ENCODE measurements at places on chromosomes 5 and 9.

DNA sequence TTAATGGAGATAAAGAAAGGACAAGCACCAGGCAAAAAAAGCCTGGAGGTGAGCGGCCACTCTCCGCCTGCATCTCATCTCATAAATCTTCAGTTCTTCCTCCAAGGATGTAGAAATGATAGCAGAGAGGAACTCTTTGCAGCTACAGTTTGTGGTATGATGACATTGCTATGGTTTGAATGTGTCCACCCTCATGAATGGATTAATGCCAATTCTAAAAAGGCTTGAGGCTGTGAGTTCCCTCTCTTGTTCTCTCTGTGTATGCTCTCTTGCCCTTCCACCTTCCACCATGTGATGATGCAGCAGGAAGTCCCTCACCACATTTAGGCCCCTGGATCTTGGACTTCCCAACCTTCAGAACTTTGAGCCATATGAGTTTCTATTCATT lies 126.4 kb downstream of the SPOCK1 start:
- no peak for DNase-seq

GRCh38 chr5:67679184-67679841 lies 482.7 kb upstream of the CD180 start:
- DNase-seq = no peak

- no peak for DNase-seq
Observed at GRCh38 chr5:173231381-173231766, 3.6 kb downstream of the NKX2-5 start.

DNA sequence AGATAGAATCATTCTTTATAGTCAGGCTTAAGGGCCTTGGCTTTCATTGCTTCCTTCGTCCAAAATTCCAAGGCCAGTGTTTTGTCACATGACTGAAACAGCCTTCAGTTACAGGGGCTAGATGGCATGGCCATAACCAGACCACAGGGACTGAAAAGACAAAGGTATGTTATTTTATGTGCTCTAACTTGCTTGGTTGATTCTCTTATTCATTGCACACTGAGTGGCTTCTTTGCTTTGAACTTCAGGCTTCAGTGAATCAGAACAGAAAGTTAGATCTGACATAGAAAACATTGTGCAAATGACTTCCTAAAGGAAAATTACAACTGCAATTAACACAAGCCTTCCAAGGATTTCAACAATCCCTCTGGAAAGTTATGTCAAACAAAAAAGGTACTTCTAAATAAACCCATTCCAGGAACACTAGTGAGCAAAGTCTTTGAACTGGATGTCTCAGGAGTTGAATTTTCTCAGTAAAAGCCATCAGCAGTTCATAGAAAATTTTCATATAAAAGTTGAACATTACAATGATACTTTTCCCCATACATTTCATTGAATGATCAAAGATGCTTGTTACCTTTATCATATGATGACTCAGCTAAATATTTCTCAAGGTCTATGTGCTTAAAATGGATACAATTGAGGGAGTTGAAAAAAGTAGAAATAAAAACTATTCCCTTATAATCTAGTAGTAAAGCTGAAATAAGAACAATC lies 355.3 kb downstream of the TMEM232 start:
- DNase-seq = no peak

DNA sequence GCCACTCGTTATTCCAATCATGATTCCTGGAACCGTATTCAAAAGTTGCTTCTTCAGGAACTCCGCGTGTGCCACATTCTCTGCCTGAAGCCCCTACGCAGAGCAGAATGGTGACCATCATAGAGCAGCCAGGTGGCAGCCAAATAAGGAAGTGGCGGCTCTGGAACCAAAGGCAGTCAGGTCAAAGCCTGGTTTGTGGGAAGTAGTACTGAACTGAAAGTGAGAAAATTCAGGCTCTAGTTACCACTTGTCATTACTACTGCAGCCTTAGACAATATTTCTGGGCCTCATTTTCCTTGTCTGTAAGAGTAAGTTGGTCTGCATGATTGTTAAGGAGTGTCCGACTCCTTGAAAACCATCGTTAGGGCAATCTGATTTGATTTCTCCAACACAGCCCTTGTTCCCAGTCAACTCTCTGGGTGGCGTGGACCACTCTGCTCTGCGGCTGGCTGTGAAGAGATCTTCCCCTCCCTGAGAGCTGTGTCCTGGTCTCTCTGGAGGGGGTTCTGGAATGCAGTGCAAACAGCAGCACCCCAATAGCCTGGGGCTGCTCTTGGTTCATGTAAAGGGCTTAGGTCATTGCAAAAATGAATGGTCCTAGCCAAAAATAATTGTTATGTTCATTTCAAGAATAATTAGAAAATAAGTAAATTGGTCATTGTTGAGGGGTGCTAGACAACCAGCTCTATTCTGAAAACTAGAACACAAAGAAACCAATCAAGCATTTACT lies 102.4 kb downstream of the MED27 start:
- no peak for DNase-seq

GRCh38 chr5:138139781-138140090 lies 508 bp upstream of the NME5 start:
- DNase-seq = no peak

DNA sequence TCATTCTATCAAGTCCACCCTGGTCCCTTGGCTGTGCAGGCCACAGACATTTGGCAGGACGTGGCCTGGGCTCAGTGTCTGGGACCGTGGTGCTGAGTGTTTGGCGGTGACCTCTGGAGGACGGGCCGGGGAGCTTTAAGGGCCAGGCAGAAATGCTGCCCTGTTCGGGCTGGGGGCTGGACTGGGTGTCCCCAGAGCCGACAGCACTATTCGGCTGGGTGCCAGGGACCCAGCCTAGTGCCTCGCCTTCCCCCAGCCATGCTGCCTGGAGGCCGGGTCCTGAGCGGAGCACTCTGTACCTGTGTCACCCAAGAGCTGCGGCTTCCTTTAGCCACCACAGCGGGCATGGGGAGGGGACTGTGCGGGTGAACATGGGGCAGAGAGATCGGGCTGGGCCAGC lies 40.4 kb downstream of the COL5A1 start:
- no peak for DNase-seq

DNA sequence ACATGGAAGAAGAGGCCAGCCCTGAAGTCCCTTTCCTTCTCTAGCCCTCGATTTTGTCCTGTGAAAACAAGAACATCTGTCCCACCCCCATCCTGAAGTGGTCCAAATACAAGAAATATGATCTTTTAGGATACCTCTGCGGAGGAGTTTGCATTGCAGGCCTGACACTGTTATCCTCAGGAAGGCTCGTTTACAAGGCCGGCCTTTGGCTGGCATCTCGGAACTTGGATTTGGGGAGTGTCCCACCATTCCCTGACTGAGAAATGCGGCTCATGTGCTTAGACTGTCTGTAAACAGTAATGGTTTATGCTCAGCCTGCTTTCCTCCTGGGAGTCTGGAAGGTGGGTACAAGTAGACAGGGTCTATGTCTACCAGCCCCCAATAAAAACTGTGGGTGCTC lies 26.4 kb downstream of the WHRN start:
- DNase-seq = no peak

GRCh38 chr5:75828029-75828428 lies 110.8 kb upstream of the POC5 start:
- no peak for DNase-seq

DNA sequence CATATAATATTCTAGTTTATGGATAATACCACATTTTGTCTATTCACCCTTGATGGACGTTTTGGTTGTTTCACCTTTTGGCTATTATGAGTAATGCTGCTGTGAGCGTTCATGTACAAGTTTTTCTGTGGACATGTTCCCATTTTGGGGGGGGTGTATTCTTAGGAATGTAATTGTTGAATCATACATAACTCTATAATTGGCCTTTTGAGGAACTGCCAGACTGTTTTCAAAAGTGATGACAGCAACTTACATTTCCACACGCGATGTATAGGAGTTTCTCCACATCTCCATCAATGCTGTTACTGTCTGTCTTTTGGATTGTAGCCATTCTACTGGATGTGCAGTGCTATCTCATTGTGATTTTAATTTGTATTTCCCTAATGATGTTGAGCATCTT lies 69.8 kb downstream of the SLC46A2 start:
- no peak for DNase-seq

GRCh38 chr5:93438124-93438523 lies 142.9 kb downstream of the NR2F1-AS1 start:
- DNase-seq = no peak

DNA sequence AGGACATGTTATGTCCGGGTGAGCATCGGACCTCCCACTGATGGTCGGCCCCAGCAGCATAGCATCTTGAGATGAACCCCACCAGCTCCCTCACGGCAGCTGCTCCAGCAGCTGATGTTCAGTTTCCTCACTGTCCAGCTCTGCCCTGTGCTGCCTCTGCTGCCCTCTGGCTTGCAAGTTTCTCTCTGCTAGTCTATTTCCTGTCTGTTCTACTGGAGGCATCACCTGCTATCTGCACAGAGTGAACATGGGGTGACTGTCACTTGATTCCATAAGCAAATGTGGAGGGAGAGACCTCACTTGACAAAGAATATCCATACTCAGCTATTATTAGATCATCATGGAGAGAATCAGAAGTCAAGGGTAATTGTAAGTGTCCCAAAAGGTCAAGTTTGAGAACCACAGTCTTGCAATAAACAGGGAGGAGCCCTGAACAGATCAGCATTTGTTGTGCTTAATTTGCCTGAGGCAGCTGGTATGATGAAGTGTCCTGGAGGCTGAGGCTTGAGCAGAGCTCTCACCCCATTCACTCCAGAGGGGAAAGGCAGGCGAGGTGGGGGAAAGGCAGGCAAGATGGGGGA lies 702.8 kb downstream of the SEMA5A start:
- no peak for DNase-seq

DNA sequence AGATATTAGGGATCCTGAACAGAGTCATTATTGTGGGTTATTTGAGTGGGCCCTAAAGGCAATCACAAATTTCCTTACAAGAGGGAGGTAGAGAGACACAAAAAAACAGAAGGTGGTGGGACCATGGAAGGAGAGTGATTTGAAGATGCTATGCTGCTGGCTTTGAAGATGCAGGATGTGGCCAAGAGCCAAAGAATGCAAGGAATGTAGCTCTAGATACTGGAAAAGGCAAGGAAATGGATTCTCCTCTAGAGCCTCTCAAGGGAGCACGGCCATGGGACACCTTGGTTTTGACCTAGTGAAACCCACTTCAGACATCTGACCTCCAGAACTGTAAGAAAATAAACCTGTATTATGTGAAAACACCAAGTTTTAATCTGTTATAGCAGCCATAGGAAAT lies 53.8 kb downstream of the TTC39B start:
- DNase-seq = no peak

- no peak for DNase-seq
Observed at GRCh38 chr5:137822158-137822764, 45.4 kb upstream of the MYOT start.

- no peak for DNase-seq
Observed at GRCh38 chr9:36846621-36847020, 187.4 kb downstream of the PAX5 start.

- DNase-seq = no peak
Observed at GRCh38 chr9:118034701-118035100, 330.5 kb downstream of the TLR4 start.

DNA sequence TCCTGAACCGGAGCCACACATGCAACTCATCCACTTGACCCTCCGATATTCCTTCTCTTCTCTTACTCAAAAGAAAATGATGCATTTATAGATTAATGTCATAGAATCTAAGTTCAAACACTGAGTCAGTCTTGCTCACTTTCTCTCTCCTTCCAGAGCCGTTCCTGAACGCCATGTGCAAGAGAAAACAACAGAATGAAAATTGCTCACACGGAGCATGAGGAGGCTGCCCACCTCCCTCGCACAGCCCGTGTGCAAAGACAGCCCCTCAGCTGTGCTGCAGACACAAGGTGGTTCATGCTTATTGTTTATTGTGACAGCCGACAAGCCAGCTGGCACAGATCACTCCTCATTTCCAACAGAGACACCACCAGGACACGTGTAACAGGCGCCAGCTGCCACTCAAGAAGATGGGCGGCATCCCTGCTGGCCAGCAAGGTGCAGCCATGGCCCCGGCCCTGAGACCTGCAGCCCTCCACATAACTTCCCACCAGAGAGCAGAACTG lies 290.8 kb downstream of the GLIS3 start:
- DNase-seq = no peak

DNA sequence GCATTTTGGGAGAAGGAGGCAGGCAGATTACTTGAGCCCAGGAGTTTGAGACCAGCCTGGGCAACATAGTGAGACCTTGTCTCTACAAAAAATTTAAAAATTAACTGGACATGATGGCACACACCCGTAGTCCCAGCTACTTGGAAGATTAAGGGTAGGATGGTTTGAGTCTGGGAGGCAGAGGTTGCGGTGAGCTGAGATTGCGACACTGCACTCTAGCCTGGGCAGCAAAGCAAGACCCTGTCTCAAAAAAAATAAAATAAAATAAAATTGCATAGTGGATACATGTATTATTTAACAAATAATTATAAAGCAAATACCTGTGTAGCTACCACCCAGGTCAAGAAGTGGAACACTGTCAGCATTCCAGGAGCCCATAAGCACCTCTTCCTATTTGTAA lies 90.1 kb downstream of the CDC42SE2 start:
- no peak for DNase-seq

GRCh38 chr9:77616191-77616590 lies 31.9 kb downstream of the GNA14 start:
- no peak for DNase-seq

Data from activated T-cell treated with anti-CD3 and anti-CD28 coated beads, Interleukin-2, amount 50 U/mL, for 72 hours (primary cell).